CD4-positive, alpha-beta T cell (primary cell): ENCODE measurements at places on chromosomes 7 and 10.

- no peaks in the 10 kb centered on the region for H3K27me3 ChIP-seq
- H3K4me1 ChIP-seq: no peaks in the 10 kb centered on the region
- H3K36me3 ChIP-seq: no peaks in the 10 kb centered on the region
- no peak overlapping the region for H3K4me3 ChIP-seq
Observed at GRCh38 chr10:96244354-96244753, 27.0 kb downstream of the BLNK start.

- no peaks in the 10 kb centered on the region for H3K4me1 ChIP-seq
- H3K4me3 ChIP-seq: no peak overlapping the region
- H3K27me3 ChIP-seq: no peaks in the 10 kb centered on the region
- no peak for DNase-seq
- H3K36me3 ChIP-seq: no peaks in the 10 kb centered on the region
Observed at GRCh38 chr10:16652154-16652553, 130.5 kb upstream of the C1QL3 start.

DNA sequence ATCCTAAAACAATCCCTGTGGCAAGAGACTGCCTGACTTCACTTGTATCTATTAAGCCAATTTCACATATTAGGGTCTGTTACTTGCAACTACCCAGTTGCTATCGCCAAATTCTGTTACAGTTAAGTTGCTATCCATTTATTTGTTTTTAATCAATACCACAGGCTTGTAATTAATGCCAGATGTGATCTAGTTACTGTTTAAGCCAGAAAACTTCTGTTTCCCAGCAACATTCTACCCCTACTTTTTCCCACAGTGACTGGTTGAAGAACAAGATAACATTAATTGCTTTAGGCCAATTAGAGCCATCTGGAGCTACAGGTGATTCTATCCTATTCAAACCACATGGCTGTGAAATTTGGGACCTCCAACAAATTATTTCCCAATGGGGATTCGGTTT lies 131.3 kb downstream of the ALOX5 start:
- no peaks in the 10 kb centered on the region for H3K36me3 ChIP-seq
- no peaks in the 10 kb centered on the region for H3K4me1 ChIP-seq
- H3K4me3 ChIP-seq: no peak overlapping the region
- DNase-seq: no peak

GRCh38 chr10:28984431-28984830 lies 304.4 kb upstream of the LYZL1 start:
- no peaks in the 10 kb centered on the region for H3K36me3 ChIP-seq
- DNase-seq: peak; percentile 43
- H3K4me3 ChIP-seq: no peak overlapping the region
- no peaks in the 10 kb centered on the region for H3K4me1 ChIP-seq
- no peak overlapping the region for H3K27ac ChIP-seq

DNA sequence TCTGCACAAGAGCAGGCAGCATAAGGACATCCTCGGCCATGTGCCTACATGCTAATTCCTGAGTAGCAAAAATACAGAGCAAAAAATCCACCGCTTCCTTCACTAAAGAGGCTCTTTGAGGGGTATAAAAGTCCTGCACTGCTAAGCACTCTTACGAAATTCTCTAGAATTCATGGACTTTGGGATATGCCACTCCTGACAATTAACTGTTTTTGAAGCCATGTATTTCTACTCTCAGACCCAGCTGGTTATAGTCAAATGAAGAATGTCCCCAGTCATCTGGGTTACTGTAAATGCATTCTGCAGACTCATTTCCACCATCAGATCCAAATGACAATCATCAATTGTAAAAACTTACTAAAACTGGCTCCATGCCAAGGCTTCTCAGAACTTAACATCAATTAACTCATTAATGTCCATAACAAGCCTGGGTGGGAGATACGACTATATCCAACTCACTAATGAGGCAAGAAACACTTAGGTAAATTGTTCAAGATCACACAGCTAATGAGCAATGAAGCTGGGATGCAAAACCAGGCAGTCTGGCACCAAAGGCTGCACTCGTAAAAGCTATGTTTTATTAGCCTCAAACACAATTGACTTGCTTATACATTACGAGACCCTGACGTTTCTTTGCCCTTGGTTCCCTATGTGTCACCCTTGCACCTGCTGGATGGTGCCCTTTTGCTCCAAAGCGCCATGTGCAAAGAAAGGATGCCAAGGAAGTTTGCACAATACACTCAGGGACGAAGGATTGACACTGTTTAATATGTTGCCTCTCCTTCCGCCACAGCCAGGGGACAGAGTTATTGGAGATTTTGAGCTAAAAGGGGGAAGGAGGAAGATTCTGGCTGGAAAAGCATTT lies 250.4 kb downstream of the ELMO1 start:
- H3K36me3 ChIP-seq: peaks cover 50% of the 10 kb centered on the region
- H3K4me3 ChIP-seq: no peak overlapping the region
- H3K4me1 ChIP-seq: no peaks in the 10 kb centered on the region
- DNase-seq: no peak
- no peaks in the 10 kb centered on the region for H3K27me3 ChIP-seq
